Right cardiac atrium (tissue), 5 donors: ENCODE measurements at places on chromosomes 5 and 9. TPM values are rescaled to one million over a fixed set of nuclear protein-coding genes. Genes with fewer than 3 reads are reported as not detected.

DNA sequence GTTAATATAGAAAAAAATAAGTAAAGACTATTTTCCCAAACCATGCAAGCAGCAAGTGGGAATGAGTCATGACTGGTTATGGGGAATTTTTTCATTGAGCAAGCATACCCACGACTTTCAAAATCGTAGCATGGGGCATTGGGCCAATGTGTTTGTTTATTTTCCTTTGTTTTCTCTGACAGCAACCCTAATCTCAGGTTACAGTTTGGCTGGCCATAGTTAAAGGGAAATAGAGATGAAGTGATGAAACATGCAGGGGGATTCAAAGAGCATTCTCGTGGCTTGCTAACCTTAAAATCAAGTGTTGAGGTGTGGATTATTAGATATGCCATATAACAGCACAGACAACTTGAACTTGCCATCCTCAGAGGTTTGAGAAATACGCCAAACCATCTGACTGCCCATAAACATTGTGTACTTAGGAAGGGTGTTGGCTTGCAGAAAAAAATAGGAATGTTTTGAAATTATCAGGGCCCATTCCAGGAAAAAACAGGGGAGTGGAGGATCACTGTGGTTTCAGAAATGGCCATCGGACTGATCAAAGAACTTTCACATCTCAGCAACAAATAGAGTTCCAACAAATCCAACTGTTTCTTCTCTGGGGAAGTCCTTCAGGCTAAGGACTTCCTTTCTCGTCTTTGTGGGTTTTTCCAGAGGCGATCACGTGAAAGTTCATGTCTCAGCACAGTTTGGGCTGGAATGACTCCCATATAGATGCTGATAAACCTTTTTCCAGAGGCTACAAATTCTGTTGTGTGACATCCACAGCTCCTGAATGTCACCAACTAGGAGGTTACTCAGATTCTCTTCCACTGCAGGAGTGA, 259.1 kb downstream of the SYK start:
- no peak for DNase-seq

The WNT8A gene
- not detected for total RNA-seq

- no peak for DNase-seq
These were observed 8.4 kb upstream of the KIF12 start for GRCh38 chr9:114107286-114108001.

DNA sequence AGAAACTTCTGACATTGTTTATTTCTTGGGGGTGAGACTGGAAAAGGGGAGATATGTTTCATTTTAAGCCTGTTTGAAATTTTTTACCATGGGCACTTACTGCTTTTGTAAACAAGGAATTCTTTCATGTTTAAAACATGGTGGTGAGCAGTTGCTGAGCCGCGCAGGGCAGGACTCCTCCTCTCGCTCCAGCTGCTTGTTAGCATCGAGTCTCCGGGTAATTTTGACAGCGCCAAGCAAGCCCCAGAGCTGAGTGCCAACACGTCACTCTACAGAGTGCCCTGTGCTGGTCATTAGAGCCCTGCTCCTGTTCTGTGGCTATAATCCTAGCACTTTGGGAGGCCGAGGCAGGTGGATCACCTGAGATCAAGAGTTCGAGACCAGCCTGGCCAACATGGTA, 116.5 kb upstream of the MSX2 start:
- DNase-seq = no peak

GRCh38 chr9:71403106-71403505, 281.7 kb upstream of the TRPM3 start:
- DNase-seq = no peak

The PCDHB7 gene
- total RNA-seq = 0.79 TPM

DNA sequence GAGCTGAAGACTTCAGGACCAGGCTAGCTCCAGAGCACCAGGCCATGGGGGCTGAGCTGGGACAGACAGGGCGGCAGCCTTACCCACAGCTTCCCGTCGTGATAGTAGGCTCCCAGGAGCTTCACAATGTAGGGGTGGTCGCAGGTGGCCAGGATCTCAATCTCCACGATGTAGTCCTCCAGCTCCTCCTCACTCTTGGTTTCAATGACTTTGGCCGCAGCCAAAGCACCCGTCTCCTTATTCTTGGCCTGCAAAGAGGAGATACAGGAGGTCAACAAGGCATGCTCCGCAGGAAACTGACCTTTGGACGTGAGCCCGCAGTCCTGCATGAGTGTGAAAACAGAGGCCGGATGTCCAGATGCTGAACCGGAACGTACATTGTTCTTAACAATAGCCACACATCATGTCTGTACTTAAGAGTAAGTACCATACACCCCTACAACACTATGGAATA, 31.5 kb downstream of the STK10 start:
- peak; percentile 84 for DNase-seq

DNA sequence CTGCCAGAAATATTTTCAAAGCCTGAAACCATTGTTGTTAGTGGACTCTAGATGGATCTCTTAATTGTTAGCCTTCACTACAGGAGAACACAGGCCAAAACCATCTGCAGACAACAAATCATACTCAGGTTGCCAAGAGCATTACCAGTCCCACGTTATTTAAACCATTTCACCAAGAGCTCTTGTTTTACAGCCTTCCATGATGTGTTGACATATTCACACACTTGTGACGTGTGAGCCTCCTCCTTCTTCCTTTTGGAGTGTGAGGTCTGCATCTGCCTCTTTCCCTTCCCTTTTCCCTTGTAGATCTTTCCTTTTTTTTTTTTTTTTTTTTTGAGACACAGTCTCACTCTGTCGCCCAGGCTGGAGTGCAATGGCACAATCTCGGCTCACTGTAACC, 279.0 kb downstream of the AUH start:
- DNase-seq = no peak

GRCh38 chr9:109250311-109250741, 70.5 kb downstream of the EPB41L4B start:
- no peak for DNase-seq

- no peak for DNase-seq
These were observed 96.5 kb downstream of the GADD45G start for GRCh38 chr9:89701221-89701798.

DNA sequence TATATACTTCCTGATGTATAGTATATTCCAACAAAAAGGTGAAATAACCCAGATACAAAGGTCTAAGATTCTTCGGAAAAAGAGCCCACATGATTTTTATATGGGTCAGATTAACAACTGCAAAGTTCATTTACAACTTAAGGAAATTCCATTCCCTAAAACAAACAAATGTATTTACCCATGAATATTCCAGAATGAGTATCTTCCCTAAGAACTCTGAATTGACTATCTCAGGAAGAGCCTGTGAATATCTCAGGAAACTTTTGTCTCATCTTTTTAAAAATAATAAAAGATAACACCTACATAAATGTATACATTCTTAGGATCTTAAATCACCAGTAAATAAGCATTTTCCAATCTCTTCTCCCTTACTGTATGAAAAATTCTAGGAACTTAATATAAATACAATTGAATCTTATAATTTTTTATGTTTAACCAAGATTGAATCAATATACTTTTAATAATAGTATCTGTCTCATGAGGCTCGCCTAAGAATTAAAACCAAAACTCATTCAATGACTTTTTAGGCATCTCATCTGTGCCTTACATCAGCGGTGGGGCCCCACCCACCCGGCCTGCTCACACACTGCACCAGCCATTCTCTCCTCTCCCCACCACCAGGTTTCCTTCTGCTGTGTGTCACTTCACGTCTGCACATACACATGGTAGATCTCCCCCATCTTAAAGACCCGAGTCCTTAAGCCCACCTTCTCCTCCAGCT, 78.1 kb downstream of the RAPGEF1 start:
- DNase-seq = no peak

The PCDHA1 gene
- total RNA-seq = not detected

GRCh38 chr9:137396227-137396626, 26.7 kb downstream of the EXD3 start:
- DNase-seq = no peak
